ENCODE measurements at places on chromosomes 11 and 22.

DNA sequence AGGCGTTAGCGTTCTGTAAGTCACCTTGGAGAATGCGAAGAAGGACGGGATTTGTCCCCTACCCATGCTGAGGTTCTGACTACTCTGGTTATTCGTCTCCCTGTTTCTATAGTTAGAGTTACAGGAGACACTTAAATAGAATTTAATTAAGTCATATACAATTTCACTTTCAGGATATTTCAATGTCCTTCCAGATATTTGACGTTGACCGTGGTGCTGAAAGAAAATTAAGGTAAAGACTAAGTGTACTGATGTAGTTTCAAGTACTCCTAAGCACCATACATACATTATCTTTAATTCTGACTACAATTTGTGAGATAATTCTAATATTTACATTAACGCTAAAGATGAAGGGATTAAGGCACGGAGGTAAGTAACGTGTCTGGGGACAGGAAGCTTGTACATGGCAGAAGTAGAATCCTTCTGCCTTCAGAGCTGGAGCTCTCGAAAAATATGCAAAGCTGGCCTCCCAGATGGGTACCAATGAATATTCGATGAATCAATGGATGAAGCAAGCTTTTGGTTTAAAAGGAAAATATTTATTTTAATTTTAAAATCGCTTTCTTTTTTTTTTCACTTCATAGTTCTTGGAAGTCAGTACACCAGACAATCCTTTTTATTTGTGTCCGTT lies 539 bp upstream of the SLC36A4 start:
- DNase-seq, result no peak

GRCh38 chr11:86954269-86955110 lies 705 bp downstream of the FZD4 start:
- DNase-seq, result no peak

- DNase-seq, result no peak
Observed at GRCh38 chr22:45218976-45219375, 21.7 kb downstream of the KIAA0930 start.

- DNase-seq, result no peak
Observed at GRCh38 chr11:95134491-95134890, 44.8 kb downstream of the ENDOD1 start.

DNA sequence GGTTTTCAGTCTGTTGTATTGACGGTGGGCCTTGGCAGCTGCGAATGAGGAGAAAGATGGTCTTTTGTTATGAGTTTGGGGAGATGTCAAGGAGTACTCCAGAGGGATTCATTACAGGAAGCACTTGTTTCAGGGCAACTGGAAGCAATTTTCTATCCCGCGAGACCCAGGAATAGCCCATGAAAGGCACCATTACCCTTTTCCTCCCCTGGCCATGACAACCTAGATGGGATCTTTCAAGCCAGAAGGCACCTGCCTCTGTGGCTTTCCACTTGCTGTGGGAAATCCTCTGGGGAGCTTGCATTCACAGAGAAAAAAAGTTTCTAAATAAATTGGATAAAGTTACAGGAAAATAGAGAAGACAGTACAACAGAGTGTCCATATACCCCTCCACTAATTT lies 2.7 kb downstream of the ZNF215 start:
- DNase-seq, result no peak

GRCh38 chr11:130102301-130103249 lies 32.9 kb downstream of the APLP2 start:
- no peak for DNase-seq

DNA sequence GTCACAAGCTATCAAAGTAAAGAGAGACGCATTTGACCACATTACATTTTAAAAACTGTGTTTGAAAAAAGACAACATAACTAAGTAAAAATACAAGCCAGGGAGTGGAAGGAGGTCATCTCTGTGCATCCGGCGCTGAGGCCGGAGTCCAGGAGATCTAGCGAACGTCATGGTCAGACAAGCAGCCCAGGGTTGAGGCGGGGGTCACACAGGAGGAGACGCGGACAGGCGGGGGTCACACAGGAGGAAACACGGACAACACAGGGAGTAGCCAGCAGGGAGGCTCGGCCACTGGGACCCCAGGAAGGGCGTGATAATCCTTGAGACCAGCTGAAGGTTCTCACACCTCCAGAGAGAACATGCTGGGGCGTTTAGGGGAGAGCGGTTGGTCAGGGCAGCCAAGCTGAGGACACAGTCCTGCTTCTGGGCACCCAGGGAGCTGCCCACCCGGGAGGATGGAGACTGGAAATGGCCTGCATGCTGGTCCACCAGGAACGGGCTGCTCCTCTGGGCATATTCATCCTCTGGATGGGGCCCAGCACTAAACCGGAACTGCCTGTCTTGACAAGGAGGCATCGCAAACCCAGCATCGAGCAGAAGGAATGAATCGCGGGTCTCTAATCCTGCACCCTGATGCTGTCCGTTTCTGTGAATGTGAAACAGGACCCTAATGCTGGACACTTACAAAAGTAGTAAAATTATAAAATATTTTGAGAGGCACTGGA lies 40.9 kb upstream of the MUC5AC start:
- DNase-seq, result no peak

- DNase-seq, result no peak
Observed at GRCh38 chr11:112864672-112865071, 96.5 kb upstream of the NCAM1 start.

GRCh38 chr11:59891781-59892181 lies 13.2 kb downstream of the OOSP3 start:
- no peak for DNase-seq

GRCh38 chr11:11293798-11294550 lies 59.1 kb downstream of the CSNK2A3 start:
- DNase-seq, result no peak

DNA sequence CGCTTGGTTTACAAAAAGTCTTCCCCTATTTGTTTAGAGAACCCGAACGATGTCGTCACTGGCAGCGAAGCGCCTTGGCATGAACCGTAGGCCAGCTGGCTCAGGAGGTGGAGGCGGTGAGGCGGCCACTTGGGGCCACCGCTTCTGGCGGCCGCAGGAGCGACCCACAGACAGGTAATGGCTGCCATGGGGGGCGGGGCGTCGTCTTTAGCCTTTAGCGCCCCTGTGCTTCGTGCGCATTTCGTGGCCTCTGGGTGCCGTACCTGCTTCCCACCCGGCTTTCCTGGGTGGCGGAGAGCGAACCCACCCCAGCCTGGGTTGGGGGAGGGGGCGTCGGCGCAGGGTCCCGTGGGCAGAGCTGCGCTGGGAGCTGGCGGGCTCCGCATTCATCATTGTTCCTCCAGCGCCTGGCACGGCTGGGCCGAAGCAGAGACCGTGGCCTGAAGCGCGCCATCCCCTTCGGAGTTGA lies 469 bp upstream of the OSBP2 start:
- DNase-seq, result peak; percentile 58

DNA sequence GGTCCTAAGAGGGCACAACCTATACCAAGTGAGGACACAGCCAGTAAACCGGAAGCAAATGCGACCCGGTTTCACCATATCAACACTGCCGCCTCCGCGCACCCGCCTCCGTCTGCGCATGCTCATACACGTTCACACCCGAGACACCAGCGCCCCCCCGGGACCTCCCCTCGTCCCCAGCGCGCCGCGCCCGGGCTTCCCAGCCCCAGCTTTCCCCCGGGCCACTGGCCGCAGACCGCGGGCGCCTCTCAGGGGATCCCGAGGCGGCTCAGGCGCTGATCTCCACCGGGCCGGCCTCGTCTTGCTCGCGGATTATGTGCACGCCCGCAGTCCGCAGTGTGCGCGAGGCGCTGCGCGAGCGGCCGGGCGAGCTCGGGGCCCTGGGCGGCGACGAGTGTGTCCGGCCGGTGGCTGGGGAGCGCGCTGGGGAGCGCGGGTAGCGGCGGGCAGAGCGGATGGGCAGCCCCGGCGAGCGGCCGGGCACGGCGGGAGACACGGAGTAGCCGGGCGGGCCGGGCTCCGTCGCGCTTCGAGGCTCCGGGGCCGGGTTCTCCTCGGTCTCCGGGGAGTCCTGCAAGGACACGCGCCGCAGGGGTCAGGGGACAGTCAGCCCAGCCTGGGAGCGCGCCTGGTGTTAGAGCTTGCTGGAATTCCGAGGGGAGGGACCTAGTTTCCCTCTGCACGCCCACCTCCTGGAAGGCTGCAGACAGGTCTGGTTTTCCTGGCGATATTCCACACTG lies 2.0 kb downstream of the HEPN1 start:
- peak; percentile 81 for DNase-seq

GRCh38 chr22:37492428-37493344 lies 6.5 kb upstream of the MFNG start:
- DNase-seq, result peak; percentile 56

GRCh38 chr11:62359475-62359874 lies 22.2 kb downstream of the ASRGL1 start:
- DNase-seq, result no peak

DNA sequence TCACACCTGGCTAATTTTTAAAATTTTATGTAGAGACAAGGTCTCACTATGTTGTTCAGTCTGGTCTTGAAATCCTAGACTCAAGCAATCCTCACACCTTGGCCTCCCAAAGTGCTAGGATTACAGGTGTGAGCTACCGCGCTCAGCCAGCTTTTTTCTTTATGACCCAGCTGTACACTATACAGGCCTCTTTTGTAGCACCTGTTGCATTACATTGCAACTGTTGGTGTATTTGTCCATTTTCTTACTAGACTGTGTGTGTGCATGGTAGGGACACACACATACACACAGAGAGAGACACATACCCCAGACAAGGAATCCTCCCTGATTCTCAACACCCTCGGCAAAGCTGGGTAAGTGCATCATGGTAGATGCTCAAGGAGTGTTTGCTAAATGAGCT lies 61.7 kb downstream of the NAV2 start:
- no peak for DNase-seq

- DNase-seq, result peak; percentile 30
Observed at GRCh38 chr22:36194971-36195370, 6.6 kb downstream of the APOL4 start.

GRCh38 chr11:118610773-118611432 lies 3.5 kb downstream of the PHLDB1 start:
- peak; percentile 91 for DNase-seq

GRCh38 chr11:66337103-66337899 lies 1.1 kb upstream of the RIN1 start:
- DNase-seq, result no peak

GRCh38 chr11:113818426-113818825 lies 38.8 kb downstream of the CLDN25 start:
- DNase-seq, result no peak

- no peak for DNase-seq
Observed at GRCh38 chr22:48507171-48507570, 1320.5 kb downstream of the BRD1 start.

DNA sequence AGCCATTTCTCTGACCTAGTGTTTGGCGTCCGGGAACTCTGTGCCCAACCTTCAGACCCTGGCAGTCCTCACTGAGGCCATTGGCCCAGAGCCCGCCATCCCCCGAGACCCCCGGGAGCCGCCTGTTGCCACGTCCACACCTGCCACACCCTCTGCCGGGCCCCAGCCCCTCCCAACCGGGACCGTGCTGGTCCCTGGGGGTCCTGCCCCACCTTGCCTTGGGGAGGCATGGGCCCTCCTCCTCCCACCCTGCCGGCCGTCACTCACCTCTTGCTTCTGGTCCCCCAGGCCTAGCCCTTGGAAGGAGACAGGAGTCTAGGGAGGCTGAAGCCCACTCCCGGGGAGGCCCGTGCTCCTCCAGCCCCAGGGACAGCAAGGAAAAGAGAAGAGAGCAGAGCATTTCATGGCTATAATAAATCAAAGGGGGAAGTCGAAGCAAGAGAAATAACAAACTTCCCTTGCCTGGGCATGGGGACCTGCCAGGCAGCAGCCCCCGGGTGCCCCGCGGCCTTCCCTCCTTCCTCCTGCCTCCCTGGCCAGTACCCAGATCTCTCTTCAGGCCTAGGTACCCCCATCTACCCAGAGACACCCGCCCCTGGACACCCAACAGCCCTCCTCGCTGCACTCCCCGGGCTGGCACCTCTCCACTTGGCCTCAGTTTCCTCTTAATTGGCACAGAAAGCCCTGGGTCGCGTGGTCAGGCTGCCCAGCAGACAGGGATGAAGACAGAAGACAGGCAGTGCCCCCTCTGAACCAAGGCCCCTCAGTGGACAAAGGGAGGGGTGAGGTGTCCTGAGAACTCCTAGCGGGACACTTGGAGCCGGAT lies 13.0 kb upstream of the SLC39A13 start:
- DNase-seq, result no peak

- no peak for DNase-seq
Observed at GRCh38 chr22:17157714-17158113, 1.4 kb downstream of the HDHD5 start.

- peak; percentile 25 for DNase-seq
Observed at GRCh38 chr22:38572065-38572464, 2.1 kb upstream of the DMC1 start.

- DNase-seq, result peak; percentile 61
Observed at GRCh38 chr11:67389477-67389876, 2.3 kb upstream of the RAD9A start.

DNA sequence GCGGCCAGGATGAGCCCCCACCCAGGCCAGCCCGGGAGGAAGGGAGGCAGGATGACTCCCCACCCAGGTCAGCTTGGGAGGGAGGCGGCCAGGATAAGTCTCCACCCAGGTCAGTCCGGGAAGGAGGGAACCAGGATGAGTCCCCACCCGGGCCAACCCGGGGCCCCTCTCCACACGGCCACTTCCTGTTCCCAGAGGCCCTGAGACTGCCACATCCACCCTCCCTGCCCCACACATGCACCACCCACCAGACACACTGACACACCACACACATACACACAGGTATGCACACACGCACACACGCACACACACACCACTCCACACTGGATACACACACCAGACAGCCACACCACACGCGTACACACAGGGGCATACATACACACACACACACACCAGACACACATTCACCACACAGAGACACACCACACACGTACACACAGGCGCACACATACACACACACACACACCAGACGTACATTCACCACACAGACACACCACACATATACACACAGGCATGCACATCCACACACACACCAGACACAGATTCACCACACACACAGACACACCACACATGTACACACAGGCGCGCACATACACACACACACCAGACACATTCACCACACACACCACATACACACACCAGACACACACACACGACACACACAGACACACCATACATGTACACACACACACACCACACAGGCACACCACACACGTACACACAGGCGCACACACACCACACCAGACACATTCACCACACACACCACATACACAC lies 84.9 kb upstream of the PRR5 start:
- no peak for DNase-seq

GRCh38 chr11:2263724-2264360 lies 6.5 kb downstream of the ASCL2 start:
- DNase-seq, result no peak

DNA sequence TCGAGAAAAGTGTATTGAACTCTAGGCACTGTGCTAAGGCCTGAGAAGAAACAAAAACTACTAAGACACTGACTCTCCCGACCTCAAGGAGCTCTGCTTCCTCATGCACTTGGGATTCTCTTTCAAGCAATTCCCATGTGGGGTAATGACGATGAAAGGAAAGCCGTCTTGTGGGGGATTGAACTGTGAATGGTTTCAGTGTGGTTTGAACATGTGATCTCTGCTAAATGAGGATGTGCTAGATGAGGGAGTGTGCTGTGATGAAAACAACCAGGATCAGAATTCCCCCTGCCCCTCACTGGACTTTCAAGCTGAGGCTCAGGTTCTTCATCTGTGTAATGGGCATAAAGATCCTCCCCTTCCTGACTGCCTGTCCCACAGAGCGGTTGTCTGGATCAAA lies 74.9 kb downstream of the DEPDC5 start:
- no peak for DNase-seq

- DNase-seq, result no peak
Observed at GRCh38 chr11:39641751-39642150, 1817.7 kb downstream of the LRRC4C start.
